ENCODE measurements at places on chromosomes 3 and 15.

DNA sequence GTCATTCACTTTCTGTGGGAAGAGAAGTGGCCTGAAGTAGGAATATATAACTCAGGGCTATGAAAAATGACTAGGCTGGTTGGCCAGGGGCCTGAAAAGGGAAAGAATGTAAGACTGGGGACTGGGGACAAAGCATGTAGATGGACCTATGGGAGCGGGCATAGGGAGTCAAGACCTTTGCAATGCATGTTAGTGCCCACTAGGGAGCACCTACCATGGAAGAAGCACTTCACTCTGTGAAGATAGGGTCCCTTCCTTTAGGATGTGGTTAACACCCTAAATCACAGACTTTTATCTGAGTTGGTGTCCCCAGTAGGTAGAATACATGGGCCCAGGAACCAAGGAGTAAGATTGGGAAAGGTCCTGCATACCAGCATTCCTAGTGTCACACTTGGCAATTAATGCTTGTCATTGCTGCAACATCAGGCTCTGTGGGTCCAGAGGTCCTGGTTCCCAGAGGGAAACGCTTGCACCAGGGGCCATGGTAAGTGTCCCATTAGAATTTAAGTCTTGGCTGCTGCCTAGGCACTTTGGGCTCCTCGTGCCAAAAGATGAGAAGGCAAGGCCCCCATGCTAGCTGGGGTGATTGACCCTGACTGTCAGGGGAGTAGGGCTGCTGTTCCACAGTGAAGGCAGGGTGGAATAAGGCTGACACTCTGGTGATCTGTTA, 79.6 kb downstream of the CRYGS start:
- DNase-seq: no peak

- no peak for DNase-seq
Measured at GRCh38 chr15:48363474-48363873, 32.2 kb downstream of the DUT start.

DNA sequence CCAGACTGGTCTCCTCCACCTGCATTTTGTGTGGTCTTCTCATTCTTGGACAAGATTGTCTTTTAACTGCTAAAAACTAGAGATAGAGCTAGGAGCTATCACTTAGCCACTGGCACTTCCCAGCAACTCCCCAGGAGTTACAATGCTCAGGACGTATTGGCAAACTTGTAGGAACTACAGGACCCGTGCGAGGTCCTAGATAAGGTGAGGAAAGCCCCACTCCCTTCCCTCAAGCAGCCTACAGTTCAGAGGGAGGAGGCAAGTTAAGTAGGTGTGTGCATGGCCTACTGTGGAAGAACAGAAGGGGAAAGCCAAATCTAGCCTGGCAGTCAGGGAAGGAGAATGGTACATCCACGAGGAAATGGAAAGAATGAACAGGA, 504.7 kb upstream of the PROK2 start:
- DNase-seq: no peak

GRCh38 chr15:40058476-40059140, 19.6 kb upstream of the SRP14 start:
- DNase-seq: no peak

DNA sequence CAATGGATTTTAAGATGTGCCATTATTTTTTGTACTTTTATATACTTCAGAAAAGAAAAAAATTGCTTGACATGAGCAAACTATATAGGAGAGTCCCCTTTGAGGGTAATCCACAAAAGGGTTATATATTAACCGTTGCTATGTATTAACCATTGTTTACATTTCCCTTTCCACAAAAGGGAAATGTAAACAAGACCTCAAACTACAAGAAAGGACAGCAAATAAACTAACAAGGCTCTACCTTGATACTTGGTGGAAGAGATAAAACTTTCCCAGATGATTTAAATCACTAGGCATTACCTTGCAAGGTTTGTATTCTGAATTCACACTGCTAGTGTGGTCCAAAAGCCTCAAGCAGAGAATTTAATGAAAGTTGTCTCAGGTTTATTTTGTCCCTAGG, 616.3 kb upstream of the BCHE start:
- DNase-seq: no peak

- DNase-seq: no peak
Measured at GRCh38 chr15:50747523-50747922, 18.0 kb downstream of the SPPL2A start.

DNA sequence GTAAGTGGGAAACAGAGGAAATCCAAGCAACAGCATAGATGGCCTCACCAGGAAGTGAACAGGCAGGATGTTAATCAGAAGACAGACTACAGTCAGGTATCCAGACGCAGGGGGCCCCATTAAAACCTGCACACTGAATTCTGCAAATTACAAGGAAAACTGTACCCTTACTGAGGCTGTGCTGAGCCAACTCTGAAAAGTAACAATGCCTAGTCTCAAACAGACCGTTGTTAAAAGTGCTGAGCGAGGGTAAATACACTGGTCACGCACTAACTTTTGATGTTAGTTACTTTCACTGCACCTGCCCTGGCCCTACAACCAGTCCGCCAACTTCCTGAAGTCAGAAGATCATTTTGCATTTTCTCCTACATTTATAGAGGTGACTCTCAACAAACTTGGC, 1.0 kb downstream of the TAMM41 start:
- DNase-seq: no peak

GRCh38 chr3:190502946-190503345, 10.9 kb upstream of the IL1RAP start:
- DNase-seq: no peak

DNA sequence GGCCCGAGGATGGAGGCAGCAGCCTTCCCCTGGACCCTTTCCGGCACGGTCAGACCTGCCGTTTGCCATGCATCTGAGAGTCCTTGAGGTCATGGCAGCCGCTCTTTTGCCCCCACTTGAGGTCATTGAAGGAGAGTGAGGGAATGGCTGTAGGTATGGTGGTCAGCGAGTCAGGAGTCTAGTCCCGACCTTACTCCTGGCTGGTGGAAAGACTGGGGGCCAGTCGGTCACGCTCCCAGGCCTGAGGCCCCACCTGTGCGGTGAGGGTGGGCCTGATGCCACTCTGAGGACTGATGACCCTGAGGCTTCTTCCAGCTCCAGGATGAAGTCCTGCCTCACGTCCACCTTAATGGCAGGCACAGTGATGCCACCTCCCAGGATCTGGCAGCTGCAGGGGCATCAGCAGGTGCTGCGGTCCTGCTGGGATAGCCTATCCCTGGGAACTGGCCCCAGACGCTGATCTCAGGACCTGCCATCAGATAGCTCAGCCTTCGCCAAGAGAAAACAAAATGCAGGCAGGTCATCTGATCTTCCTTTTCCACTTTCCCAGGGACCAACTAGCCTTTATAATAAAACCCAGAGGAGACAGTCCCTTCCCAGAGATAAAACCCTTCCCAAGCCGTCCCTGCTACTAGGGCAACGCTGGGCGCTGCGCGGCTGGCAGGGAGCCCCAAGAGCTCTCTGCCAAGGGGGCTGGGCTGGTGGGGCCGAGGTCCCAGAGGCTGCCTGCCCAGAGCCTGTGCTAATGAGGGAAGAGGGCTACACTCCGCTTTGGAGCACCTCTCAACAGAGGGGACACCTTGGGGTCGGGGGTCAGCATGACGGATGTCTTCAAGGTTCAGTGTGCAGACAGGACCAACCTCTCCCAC, 42.2 kb downstream of the TM2D3 start:
- DNase-seq: no peak

DNA sequence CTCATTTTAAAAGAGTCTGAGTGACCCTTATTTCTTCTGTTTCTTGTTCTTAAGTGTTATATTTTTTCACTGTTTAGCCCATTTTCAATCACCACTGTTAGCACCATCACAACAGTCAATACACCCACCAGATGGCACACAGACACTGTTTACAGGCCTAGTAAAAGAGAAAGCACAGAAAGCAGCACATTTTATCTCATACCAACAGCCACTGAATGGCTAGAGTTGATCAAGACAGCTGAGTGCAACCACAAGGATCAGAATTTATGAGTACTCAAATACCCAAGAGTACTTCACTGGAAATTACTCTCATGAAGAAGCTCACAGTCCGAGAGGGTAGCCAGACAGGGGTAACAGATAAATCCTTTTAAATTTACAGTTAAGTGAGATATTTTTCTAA, 127.0 kb downstream of the TFDP2 start:
- no peak for DNase-seq

DNA sequence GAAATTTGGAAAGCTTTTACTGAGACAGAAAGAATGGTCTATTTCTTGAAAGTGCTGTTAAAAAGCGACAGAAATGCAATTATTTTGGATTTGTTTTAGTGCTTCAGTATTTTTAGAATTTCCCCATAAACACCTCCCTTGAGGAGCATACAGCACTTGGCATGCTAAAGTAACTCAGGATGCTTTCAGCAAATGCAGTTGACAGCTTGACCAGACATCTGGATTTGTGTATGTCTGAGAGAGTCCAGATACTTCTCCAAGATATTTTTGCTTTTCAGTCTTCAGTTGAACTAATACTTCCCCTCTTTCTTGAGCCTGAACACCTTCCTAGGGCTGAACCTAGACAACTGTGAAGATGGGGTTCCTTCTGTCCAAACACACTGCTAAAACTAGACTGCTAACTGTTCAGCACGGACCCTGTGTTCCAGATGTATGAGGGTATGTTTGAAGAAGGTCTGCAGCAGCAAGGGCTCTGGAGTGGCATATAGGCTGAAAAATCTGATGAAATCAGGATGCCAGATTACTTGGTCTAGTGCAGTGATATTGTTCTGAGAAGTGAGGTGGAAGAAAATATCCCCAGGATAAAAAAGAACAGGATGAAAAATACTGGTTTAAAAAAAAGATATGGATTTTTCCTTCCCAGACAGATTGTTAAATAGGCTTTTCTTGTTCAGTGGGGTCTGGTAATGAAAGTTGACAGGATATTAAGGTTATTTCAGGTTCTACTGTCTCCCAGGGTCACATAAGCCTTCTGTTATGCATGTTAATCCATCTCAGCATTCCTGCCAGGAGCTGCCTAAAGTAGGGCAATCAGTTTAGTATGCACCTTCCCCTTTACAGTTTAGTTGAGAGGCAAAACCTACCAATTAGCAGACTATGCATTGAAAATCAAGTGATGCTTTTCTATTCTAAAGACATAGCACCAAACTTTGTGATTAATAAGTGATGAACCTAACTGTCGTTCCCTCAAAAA, 516.9 kb upstream of the TBL1XR1 start:
- DNase-seq: no peak

DNA sequence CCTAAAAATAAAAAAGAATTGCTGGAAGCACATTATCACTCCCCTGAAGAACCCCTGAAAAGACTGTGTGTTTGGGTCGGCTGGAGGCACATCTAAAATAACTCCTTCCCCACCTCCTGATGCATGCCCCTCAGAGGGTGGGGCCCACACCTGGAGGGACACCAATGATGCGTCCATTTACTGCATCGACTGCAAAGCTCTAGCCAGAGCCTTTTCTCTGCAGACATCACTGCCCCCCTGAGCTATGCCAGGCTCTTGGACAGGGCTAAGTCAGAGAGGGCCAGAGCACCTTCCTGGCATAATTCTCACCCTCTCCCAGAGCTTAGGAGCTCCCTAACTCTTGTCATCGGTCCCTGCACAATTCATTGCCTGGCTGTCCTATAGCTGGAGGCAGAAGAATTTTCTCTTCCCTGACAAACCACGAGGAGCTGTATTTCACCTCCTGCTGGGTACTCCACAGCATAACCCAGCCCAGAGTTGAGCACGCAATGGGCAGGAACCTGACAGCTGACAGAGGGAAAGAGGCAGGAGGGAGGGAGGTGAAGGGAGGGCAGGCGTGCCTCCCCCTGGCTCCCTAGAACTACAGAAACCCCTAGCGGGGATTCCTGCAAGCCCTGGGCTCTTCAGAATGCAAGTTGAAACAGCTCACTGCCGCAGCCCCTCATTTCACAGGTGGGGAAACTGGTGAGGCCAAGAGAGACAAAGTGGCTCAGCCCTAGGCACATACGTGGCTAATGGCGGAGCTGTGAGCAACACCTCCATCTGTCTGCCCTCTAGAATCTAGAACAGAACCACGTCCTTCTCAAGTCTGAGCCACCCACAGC, 46.6 kb downstream of the XXYLT1 start:
- no peak for DNase-seq

DNA sequence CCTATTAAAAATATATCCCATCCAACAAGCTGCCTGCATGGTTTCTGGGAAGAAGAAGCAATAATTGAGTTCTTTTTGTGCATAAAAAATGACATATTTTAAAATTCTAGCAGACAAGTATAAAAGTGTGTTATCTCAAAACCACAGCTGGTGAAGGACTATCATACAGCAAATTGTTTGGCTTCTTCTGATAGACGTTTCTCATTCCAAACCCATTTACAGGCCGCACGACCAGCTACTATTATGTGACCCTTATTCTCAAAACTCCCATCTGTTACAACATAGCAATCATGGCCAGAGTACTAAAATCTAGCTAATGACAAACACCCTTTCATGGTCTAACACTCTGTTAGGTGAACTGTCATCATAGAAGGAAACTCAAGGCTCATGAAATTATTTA, 21.7 kb downstream of the ETFA start:
- no peak for DNase-seq

- no peak for DNase-seq
Measured at GRCh38 chr3:12963231-12963896, 109.9 kb downstream of the IQSEC1 start.

DNA sequence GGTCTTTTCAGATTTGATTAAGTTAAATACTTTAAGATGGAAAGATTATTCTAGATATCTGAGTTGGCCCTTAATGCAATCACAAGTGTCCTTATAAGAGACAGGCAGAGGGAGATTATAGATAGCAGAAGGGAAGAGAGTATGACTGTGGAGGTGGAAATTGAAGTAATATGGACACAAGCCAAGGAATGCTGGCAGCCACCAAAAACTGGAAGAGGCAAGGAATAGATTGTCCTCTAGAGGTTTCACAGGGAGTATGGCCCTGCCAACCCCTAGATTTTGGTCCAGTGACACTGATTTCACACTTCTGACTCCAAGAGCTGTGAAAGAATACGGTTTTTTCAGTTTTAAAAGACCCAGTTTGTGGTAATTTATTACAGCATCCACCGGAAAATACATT, 1498.7 kb upstream of the CADM2 start:
- no peak for DNase-seq

All from epithelial cell of prostate (primary cell).